ENCODE measurements at places on chromosomes 12 and 14.

DNA sequence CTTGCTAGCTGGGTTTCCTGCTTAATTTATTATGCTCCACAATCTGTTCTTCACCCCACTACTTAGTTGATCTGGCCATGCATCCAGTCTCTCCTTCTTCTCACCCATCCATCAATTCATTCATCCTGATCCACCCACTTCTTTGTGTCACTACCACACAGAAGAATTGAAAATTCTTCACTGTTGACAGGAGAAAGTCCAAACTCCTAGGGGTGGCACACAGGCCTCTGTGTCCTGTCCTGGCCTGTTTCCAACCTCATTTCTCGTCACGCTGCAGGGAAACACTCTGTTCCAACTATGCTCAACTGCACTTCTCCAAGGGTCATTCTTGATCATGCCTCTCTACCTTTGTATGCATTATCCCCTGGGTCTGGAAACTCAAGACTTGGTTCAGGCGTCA, 10.6 kb upstream of the KRT83 start:
- no peak for DNase-seq

GRCh38 chr12:76666290-76666835, 97.6 kb upstream of the ZDHHC17 start:
- no peak for DNase-seq

GRCh38 chr14:105474483-105475268, at the start of gene CRIP2:
Gene CRIP2 (plus strand): TSS chr14:105474821. CDS start chr14:105474863, 42 bp downstream.
- DNase-seq = peak; percentile 26

DNA sequence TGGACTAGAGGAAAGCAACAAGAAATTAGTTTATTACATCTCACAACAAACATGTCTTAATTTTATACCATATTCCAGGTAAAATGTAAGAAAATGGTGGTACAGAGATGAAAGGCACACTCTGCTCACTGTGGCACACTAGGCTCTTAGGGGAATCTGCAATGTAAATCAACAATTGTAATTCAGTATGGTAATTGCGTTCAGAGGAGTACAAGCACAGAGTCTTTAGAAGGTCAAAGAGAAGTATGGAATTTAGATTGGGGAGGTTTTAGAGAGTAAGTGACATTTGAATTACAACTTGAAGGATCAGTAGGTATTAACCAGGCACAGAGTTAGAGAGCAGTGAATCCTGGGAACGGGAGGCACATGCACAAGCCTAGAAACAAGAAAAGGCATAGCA, 694.0 kb upstream of the USP15 start:
- no peak for DNase-seq

DNA sequence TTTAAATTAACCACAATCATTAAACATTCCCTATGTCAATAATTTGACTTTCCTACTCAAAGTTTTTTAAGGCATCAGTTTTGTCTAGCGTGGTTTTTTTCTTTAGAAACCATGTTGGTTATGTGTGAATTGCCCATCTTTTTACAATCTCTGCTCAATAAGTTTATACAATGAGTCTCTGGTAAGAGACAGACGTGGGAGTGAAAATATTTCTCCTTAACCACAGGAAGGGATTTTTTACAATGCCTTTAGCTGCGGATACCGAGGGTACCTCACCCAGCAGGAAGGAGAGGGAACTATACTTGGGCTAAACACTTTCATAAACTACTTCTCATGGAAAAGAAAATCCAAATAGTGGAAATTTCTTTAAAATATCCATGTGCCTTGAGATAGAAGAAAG, 191.4 kb upstream of the BCL2L14 start:
- peak; percentile 35 for DNase-seq

DNA sequence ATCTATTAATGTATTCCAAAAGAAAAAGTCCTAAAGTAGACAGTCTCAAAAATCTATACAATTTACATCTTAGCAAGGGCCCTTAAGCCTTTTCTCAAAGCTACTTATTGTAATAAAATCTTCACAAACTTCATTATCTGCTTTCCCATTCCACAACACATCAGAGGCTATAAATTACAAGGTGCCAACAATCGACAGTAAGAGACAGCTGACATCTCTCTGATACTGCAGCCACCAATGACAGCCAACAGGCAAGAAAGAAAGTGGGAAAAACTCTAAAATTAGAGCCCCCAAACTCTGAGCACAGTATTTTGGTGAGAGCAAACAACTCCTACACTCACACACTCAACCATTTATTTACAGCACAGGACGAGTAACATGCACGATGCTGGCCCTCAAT, 2.2 kb downstream of the ANGEL1 start:
- peak; percentile 2 for DNase-seq

GRCh38 chr14:36498938-36499337, 21.1 kb downstream of the NKX2-1 start:
- no peak for DNase-seq

DNA sequence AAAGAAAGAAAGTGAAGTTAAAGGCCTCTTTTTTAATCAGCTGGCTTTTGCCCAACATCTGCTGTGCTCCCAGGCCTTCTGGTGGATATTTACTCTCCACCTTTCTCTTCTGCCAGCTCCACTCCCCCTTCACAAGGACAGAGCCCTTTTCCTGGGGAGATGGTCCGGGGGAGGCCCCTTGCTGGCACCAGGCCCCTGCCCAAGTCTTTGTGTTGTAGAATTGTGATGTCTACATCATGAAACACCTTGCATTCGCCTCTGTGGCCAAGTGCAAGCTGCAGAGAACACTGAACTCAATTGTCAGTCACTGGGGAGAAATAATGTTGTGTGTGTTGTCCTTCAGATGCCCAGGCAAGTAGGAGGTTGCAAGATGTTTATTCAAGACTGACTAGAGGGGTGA, 150.3 kb downstream of the DPF3 start:
- DNase-seq = no peak

DNA sequence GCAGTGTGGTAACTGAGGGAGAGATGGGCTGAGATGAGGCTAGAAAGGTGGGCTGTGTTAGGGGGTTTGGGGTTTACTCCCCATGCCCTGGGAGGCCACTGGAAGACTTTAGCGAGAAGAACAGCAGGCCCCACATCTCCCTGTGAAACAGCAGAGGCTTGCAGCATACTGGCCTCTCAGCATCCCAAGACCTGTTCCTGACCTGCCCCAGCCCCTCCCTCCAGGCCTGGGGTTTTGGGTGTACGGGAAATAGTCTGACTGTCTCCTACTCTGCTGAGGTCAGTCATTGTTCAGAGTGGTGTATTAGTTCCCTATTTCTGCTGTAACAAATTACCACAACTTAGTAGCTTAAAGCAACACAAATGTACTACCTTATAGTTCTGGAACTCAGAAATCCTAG, 103.5 kb upstream of the HIF1A start:
- no peak for DNase-seq

DNA sequence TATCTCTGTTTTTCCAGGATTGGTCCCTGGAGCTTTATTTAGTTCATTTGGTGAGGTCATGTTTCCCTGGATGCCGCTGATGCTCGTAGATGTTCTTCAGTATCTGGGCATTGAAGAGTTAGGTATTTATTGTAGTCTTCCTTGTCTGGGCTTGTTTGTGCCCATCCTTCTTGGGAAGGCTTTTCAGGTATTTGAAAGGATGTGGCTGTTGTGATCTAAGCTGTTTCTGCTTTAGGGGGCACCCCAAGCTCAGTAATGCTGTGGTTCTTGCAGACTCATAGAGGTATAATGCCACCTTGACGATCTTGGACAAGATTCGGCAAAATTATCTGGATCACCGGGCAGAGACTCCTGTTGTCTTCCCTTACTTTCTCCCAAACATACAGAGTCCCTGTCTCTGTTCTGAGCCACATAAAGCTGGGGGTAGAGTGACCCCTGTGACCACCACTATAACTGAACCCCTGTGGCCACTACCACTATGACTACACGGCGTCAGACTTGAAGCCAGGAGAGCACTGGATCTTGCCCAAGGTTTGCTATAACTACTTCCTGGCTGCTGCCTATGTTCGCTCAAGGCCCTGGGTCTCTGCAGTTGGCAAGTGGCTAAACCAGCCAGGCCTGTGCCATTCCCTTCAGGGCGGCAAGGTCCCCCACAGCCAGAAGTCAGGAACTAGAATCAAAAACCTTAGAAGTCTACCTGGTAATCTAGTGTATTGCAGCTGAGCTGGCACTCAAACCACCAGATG, 40.9 kb downstream of the FGD4 start:
- DNase-seq = no peak

DNA sequence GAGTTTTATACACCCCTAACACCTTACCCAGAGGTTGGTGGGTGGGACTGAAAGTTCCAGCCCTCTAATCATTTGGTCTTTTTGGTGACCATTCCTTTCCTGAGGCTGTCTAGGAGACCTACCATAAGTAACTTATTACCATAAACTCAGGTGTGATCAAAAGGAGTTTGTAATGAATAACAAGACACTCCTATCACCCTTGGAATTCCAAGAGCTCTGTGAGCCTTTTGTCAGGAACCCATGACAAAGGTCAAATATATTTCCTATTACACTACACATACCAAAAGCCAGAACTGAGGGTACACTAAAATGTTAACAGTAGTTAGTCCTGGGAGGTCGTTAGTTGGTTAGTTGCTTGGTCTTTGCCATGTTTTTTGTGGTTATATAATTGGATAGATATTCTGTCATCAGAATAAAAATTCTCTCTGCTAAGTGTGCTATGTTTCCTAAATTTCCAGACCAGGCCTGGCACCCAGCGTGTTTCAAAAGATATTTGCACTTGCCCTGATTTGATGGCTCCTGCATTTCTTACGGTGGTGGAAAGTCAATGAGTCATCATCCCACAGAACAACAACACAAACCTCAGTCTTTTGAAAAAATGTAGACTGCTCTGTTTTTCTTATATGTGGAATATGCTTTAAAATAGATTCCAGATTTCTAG, 27.0 kb upstream of the AKAP5 start:
- peak; percentile 86 for DNase-seq

DNA sequence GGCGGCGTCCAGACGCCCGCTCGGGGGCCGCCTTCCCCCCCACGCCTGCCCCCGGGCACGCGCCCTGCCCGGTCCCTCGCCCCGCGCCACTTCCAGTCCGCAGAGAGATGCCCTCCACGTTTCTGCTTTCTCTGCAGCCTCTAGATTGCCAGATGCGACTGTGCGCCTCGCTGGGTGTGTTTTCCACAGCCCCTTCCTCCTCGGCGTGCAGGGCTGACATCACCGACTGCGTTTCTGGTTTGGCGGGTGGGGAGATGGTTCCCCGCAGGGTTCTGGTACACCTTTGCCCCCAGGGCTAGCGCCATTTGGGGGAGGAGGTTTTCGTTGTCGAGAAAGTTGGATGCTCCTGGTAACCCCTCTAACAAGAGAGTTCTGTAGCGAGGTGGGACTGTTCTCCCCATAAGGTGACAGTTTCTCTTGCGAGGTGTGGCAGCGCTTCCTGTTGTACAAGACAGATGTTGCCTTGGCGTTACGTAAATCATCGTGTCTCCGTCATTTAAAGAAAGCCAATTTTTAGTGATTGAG, 1.5 kb downstream of the CALM1 start:
- peak; percentile 43 for DNase-seq

- DNase-seq = no peak
Measured at GRCh38 chr12:91094957-91095356, 16.3 kb downstream of the LUM start.

- no peak for DNase-seq
Measured at GRCh38 chr14:56129933-56130332, 11.7 kb downstream of the PELI2 start.

DNA sequence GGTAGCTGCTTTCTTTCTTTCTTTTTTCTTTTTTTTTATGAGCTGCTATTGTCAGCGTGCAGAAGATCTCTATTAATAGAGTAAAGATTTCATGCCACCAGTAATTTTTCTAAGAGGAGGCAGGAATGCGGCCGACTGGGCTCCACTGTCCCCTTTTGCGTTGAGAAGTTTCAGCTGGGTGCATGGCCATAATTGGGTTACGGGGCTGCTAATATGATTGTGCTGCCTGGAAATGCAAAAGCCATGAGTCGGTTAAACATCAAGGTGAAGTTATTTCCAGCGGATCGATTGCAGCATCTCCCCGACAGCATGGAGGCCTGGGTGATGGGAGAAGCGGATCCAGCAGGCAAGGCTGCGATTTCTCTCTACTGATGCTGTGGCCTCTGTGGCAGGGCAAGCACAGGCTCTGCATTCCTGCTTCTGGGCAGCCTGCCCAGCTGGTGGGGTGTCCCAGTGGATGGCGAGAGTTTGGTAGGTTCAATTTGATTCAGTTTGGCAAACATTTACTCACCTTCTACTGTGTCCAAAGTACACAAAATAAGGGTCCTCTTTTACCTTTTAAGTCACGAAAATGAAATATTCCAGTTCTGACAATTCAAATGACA, 54.4 kb upstream of the PRMT8 start:
- no peak for DNase-seq

GRCh38 chr12:69345077-69345476, 3.1 kb upstream of the LYZ start:
- DNase-seq = no peak

GRCh38 chr12:125208942-125209341, 143.7 kb downstream of the AACS start:
- DNase-seq = no peak

DNA sequence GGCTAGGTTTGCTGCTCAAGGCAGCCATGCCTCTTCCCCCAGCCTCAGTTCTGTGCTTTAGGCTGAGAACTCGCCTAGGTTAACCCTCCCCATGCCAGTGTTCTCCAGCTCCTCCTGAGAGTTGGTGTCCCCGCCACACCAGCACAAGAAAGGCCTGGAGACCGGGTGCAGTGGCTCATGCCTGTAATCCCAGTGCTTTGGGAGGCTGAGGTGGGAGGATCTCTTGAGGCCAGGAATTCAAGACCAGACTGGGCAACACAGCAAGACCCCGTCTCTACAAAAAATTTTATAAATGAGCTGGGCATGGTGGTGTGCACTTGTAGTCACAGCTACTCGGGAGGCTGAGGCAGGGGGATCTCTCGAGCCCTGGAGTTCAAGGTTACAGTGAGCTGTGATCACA, 10.2 kb downstream of the RIN3 start:
- no peak for DNase-seq

GRCh38 chr14:61573321-61573720, 122.0 kb upstream of the HIF1A start:
- no peak for DNase-seq

DNA sequence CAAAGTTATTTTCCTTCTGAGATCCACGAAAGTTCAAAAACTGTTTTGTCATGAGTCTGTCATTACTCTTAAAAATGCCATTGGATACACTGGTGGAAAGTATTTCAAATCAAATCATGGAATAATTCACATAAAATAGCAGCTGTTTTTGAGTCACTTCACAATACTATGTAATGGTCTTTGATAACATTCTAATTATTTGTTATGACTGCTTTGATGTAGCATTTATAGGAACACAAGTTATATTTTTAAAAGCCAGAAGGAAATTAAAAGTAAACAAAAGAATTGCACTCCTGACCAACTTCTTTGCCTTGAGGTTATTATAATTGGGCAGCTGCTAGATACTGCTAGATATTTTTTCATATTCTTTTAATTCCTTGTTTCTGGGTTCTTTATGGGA, 473.2 kb downstream of the CCER1 start:
- no peak for DNase-seq

- no peak for DNase-seq
Measured at GRCh38 chr14:75183225-75183624, 6.8 kb upstream of the TMED10 start.

GRCh38 chr14:94686511-94687160, 74.4 kb downstream of the SERPINA3 start:
- no peak for DNase-seq

DNA sequence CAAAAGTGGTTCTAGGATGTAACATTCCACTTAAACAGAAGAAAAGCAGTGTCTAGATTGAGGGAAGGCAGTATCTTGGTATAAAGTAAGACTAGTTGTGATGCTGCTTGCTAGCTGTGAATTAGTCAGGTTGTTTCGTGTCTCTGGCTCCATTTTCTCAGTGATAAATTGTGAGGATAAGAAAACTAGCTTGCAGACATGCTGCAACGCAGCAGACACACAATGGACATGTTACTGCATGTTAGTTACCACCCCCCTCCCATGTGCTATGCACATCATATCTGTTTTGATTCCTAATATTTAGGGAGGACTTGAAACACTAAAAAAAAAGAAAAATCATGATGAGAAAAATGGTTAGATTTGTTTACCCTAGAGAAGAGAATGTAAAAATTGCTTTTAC, 2.9 kb downstream of the CCNK start:
- DNase-seq = no peak

Measured in fibroblast of villous mesenchyme (primary cell).